ENCODE measurements at places on chromosomes 11 and 22.

DNA sequence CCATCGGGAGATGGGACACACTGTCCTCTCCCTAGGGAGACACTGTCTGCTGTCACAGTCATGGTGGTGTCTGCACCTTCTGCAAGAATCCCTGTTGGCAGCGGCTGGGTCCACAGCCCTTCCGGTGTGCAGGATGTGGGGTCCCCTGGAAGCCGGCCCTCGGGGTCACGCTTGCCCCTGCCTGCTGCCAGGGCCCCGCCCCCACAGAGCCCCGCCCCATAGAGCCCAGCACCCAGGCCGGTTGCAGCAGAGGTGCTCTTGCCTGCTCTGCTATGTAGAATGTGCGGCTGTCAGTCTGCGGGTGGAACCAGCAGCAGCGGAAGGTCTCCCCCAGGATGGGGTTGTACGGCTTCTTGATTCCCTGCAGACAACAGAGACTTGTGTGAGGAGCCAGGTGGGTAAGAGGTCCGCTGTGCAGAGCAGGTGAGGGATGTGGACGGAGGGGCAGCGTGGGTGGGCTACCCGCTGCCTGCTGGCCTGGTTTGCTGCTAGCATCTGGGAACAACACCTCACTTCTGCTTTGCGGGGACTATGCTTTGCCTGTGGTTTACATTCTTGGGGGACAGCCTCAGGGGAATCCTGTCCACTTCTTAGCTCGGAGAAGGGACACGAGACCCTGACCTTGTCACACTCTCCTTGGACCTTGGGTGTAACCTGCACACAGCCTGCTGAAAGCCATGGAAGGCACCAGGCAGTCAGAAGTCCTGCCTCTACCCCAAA is 44.9 kb upstream of the CARS1 start:
- no peak for DNase-seq

GRCh38 chr11:103870821-103871309 is 165.6 kb upstream of the DDI1 start:
- no peak for DNase-seq

- DNase-seq: no peak
These were observed 80.4 kb downstream of the SERGEF start for GRCh38 chr11:17932472-17932871.

GRCh38 chr11:1623716-1624115 is 1.8 kb upstream of the KRTAP5-4 start:
- DNase-seq: no peak

DNA sequence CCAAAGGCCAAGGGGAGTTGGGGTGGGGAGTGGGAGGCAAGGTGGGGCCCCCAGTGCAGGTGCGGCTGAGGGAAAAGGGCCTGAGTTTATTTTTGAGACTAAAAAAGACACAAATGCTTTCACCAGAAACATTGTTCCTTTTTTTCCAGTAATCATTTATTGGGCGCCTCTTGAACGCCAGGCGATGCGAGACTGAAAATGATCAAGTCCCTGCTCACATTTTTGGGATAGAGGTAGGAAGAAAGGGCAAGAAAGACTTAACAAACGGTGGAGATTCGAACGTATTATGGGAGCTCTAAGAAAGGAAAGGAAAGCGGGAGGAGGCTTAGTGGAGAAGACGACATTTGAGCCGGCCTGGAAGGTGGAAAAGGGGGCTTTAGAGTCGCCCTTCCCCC is 796 bp upstream of the SF3B2 start:
- DNase-seq: no peak

- no peak for DNase-seq
These were observed 81.2 kb downstream of the WNT11 start for GRCh38 chr11:76124905-76125770.

GRCh38 chr11:63866211-63866610 is 27.3 kb downstream of the MARK2 start:
- no peak for DNase-seq

DNA sequence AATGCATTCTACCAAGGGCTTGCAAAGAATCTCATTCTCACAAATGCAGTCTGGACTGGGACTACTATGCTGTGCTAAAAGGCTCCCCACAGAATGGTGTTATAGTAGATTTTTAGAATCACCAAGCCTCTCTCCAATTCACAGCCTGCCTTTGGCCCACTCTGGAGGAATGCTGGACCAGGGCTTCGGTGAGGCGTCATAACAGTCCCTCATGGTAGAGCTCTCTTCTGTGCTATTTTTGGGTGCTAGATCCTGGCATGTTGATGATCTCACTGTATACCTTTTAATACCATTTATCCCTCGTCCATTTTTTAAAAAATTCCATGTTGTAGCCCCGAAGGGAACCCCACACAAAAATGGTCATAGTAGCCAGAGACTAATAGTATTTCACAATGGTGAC is 17.6 kb downstream of the MAP6 start:
- no peak for DNase-seq

DNA sequence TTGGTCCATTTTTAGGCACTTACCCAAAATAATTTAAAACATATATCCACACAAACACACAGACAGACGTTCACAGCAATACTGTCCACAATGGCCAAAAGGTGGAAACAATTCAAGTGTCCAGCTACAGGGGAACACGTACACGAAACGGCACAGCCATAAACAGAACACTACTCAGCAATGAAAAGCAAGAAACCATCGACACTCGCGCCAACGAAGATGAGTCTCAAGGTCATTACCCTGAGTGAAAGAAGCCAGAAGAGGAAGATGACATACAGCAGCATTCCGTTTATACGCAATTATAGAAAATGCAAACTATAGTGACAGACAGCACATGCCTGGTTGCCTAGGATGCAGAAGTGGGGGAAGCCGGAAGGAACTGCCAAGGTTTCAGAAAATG is 13.4 kb upstream of the COMT start:
- DNase-seq: no peak

DNA sequence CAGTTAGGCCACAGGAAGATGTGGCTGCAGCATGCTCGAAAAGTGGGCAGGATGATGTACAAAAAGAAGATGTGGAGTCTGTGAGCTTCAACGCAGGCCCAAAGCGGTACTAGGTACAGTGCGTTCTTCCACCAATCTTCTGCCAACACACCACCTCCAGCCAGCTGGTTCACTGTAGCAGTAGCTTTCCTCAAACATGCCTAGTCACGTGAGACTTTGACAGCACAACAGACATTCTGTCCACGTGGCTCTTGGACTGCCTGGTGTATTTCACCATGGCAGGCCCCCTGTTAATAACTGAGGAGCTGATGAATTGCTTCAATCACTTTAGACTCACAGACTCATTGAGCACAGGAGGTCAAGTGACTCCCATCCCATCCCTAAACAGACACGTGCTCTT is 14.1 kb downstream of the SYN3 start:
- DNase-seq: no peak

- no peak for DNase-seq
These were observed 35.8 kb downstream of the TNKS1BP1 start for GRCh38 chr11:57288771-57289579.

DNA sequence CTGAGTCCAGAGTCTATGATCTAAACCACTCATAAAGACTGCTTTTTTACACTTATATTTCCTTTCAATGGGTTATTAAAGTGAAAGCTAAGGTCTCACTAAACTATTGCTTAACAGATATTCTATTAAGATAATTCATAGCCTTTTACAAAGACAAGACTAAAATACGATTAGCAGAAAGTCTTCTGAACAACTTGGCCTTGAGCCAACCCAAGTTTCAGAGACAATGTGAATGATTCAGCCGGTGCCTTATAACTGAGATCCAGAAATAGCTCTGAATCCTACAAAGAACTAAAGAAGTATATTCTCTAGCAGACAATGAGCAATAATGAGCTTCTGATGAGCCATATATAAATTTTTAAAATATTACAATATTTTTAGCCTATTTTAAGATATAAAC is 41.5 kb upstream of the CARD18 start:
- DNase-seq: no peak

DNA sequence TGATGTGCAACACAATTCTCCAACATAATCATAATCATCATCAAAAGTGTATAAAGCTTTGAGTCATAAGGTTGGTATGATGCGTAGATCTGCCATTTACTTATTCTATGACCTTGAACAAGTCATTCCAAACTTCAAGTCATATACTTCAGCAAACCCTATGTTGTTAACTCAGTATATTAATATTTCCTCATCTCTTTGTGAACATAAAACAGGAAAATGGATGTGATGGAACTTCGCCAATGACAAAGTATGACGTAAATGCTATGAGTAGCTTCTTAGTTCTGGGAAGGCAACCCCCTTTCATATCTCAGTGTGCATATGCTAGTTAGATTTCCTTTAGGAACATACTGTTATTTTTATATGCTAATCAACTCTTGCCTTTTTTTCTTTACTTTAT is 102.7 kb upstream of the ANO3 start:
- DNase-seq: no peak

DNA sequence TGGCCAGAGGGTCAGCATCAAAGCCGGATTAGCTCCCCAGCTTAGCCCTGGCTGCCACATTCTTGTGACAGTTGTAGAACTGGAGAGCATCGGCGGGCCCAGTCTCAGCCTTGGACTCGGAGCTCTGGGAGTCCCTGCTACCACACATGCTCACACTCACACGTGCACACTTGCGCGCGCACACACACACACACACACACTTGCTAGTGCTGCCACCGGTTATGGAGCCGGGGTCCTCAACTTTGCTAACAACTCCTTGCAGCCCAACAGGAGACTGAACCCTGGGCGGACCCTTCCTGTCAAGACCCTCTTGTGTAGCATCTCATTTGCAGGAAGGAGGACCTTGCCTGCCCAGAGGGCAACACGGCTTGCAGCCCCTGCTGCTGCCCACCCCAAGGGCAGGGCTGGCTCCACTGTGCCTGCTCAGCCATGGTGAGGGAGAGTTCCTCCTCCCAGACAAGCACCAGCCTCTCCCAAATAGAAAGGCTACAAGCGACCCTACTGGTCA is 107.6 kb downstream of the WNT7B start:
- DNase-seq: no peak

GRCh38 chr22:22418163-22418549 is 90.4 kb downstream of the ZNF280B start:
- DNase-seq: no peak

DNA sequence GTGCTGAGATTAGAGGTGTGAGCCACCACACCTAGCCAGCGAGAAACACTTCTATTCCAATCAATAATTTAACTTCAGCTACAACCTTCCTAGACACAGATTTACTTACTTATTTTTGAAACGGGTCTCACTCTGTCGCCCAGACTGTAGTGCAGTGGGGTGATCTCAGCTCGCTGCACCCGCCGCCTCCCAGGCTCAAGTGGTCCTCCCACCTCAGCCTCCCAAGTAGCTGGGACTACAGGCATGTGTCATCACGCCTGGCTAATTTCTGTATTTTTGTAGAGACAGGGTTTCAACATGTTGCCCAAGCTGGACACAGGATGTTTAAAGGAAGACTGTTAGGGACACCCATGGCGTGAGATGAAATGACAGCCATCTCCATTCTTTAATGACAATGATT is 61.3 kb downstream of the MICAL3 start:
- no peak for DNase-seq

DNA sequence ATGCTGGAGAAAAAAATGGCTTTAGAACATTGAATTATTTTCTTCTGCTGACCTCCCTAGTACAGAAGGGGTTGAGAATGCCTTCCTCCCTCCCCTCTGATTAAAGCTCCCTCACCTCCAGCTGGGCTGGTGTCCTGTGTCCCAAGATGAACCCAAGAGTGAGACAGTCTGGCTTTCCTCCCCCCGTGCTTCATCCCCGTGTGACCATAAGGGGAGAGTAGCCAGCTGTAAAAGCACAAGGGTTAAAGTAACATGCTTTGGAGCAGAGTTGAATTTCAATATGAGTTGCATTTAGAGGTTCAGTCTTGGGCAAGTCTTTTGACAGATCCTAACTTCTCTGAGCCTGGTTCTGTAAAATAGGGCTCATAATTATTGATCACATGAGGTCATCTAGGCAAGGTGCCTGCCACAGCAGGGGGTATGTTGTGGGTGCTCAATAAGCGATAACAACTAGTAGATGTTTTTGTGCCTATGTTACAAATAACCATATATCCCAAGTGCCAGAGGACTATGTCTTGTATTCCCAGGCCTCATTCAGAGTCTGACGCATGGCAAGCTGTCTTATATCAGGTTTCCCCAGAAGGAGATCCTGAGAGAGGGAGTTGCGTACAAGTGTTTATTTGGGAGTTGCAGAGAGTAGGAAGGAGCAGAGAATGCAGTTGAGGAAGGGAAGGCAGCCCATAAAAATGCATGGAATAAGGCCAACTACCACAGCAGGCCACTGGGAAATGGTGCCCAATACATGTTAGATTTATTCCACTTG is 4.1 kb downstream of the PRG2 start:
- DNase-seq: no peak

DNA sequence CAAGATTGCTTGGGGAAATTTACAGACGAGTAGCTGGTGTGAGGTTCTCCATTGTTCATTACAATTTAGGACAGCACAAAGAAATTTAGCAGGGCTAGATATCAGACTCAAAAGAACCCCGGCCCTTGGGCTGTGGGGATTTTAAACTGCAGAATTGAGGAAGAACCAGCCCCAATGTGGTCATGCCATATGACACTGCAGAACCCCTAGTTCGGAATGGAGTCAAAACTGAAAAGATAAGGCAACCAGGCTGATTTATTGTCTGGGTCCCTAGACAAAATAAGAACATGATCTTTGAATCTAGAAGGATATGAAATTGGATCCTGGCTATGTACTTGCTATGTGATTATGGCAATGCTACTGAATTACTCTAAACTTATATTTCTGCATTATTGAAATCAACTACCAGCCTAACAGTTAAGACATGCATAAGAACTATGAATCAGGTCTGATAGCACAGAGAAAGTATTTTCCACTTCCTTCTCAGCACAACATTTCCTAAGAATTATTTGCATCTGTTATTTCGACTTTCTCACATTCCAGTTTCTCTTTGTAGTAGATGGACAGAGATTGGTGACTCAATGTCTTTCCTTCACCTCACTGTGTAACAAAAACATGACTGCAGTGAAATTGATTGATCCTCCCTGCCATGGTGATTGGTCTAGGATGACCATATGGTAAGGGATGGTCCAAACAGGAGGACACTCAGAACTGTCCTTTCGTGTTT is 13.2 kb downstream of the MMP3 start:
- DNase-seq: no peak

GRCh38 chr22:28703436-28703835 is 23.8 kb upstream of the TTC28 start:
- DNase-seq: no peak

- no peak for DNase-seq
These were observed 759 bp downstream of the CPT1A start for GRCh38 chr11:68840661-68841653.

DNA sequence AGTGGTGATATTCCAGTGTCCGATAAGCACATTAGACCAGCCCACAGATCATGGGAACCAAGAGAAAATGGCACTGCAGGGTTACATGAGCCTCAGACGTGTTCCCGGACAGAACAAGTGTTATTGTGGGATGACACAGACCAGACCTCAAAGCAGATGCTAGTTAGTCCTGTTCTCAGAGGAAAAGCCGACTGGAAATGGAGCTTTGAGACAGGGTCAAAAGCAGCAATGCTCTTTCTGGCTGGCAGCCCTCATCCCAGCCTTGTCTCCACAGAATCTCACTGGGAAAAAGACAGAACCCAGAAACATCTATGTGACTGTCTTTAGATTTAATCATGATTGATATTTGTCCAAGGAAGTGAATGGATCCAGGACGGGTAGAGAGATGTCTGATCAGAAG is 506.8 kb downstream of the INSC start:
- DNase-seq: no peak

All from NCI-H1930 (cell line).